ENCODE measurements at places on chromosomes 16 and 17.

GRCh38 chr17:78667741-78668640, 90.8 kb upstream of the DNAH17 start:
- no peak for DNase-seq

DNA sequence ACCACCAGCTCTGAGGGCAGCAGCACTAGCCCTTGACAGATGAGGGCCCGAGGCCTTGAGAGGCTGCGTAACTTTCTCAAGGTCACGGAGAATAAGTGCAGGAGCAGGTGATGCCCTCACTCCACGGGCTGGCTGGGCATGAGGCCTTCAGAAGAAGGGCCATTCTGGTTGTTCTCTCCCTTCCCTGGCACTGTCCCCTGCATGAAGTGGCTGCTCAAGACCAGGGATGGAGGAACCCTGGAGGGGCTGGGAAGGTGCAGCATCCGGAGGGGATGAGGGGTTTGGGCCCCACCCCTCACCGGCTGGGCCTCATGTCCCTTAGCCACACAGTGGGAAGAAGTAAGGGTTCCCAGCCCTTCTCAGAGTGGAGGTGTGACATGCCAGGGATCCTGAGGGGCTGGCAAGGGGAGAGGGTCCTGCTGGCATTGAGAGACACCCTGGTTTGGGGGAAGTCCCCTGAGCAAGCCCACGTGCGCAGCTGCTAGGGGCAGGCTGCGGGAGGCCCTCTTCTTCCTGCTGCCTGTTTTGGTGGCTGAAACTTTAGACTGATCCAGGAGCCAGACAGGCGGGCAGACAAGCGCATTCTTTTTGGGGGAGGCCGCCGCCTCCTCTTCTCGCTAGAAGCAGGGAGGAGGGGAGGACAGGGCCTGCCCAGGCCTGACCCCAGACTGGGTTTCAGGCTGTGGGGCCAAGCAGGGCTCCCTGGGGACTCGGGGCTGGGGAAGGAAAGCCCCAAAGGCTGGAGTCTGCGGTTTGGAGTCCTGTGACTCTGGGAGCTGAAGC, 74.0 kb downstream of the N4BP1 start:
- no peak for DNase-seq

DNA sequence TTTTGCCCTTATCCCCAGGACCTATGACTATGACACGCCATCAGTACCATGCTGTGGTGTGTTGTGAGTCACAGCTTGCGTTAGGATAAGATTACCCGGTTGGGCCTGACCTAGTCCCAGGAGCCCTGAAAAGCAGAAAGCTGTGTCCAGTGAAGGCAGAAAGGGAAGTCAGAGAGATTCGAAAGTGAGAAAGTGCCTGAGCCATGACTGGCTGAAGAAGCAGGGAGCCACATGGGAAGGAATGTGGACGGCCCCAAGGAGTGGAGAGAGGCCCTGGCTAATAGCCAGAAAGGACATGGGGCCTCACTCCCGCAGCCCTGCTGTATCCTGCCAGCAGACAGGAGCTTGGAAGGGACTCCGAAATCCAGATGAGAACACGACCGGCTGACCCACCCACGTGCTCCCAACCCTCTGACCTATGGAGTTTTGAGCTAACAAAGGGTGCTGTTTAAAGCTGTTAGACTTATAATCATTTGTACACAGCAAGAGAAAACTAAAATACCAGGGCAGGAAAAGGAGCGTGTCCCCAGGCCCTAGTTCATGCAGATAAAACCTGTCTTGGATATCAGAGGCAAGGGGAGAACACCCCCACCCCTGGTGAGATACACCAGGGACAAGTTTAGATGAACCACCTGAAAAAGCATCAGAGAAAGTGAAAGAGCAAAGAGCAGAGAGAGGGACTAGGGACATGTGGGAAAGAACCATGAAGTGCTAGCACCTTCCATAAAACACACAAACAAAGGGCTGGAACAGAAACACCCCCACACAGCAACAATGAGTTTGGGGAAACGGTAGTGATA, 115.3 kb downstream of the SLC39A11 start:
- no peak for DNase-seq

GRCh38 chr16:979859-980594, 1.5 kb upstream of the SOX8 start:
- DNase-seq = no peak

DNA sequence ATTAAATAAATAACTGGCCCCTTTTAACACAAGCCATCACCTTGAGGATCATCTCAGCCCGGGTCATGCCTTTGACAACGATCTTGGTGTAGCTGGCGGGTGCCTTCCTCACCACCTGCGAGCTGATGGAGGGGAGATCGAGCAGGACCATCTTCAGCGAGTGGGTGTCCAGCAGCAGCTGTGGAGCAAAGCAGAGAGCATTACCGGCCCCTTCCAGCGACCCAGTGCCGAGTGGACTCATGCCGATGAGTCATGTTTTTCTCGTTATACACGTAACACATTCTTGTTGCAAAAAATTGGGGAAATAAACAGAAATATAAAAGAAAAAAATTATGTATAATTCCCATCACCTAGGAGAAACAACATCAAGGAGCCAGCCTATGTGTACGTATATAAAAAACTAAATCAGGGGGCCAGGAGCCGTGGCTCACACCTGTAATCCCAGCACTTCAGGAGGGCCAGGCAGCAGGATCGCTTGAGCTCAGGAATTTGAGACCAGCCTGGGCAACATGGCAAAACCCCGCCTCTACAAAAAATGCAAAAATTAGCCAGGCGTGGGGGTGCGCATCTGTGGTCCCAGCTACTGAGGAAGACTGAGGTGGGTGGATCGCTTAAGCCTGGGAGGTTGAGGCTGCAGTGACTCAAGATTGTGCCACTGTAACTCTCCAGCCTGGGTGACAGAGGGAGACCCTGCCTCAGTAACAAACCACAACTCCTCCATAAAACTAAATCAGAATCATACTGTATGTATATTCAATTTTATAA, 169.1 kb upstream of the RPH3AL start:
- DNase-seq = no peak

- no peak for DNase-seq
Observed at GRCh38 chr17:77189148-77189547, 48.4 kb downstream of the SEC14L1 start.

DNA sequence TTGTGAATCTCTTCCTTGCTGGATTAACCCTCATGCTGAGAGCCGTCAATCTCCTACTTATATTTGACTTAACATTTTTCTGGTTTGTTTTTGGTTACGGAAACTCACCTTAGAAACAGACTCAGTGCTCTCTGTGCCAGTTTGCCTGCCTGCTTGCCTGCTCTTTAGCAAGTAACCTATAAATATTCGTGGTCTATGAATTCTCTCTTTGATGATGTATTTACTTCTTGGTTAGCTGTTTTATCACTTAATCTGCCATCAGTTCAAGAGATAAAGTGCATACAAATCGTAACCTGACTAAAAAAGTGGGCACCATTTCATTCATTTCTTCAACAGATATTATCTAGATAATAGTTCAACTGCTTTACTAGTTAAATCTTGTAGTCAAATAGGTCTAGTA, 26.7 kb downstream of the CYB5B start:
- DNase-seq = no peak

GRCh38 chr16:1089439-1089821, 6.6 kb downstream of the C1QTNF8 start:
- no peak for DNase-seq

- no peak for DNase-seq
Observed at GRCh38 chr16:19688396-19689024, 29.5 kb downstream of the KNOP1 start.

GRCh38 chr17:73379826-73380225, 68.0 kb upstream of the CDC42EP4 start:
- no peak for DNase-seq

DNA sequence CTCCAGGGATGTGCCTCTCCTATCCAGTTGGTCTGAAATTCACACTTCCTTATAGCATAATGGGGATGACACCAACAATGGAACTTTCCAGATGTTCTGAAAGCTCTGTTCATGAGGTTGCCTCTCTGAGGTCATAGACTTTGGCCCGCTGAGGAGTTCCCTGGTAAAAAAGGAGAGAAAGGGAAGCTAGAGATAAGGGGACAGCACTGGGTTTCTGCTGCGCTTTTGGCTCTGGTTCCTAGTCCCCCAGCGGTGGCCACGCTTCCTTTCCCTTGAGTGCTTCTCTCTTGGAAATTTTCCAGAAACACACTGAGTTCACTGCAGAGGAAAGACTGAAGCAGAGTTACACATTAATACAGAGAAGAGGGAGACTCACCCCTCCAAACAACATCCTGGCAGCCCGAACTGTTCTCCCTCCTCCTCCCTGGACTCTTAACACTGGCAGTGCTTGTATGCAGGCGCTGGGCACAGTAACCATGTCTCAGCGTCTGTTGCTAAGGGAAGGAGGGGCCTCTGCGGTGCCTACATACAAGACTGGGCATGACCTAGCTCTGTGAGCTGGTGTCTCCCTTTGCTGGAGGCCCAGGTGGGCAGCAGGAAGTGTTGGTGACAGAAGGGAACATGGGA, at the start of gene DNAH3:
Gene DNAH3 (minus strand): TSS at position 472 of the 627 bp plus-strand sequence. CDS start 527 bp downstream, outside the sequence.
- DNase-seq = peak; percentile 11

GRCh38 chr17:55668312-55668920, 54.2 kb downstream of the TMEM100 start:
- DNase-seq = no peak

DNA sequence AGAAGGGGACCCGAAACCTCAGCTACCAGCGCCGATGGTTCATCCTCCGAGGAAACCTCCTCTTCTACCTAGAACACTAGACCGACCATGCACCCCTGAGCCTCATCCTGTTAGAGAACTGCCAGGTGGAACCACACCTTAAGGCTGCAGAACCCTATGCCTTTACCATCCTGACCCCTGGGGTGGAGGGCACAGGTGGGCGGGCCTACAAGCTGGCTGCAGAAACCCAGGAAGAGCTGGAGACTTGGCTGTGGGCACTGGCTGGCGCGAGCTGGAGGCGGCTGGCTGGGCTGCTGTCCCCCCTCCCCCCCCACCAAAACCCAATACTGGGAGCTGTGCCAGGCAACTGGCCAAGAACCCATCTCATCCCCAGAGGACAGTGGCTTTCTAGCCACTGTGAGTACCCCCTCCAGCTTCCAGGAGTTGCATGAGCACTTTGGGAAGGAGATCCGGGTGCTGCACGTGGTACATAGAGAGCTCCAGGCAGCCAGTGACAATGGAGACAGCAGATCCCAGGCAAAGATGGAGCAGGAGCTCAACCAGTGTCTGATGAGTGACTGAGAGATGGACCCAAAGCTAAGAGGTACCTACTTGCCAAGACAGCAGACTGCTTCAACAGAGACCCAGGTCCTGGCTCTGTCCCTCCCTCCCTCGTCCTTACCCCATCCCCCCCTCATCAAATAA, 1.4 kb upstream of the CD2BP2 start:
- DNase-seq = no peak

DNA sequence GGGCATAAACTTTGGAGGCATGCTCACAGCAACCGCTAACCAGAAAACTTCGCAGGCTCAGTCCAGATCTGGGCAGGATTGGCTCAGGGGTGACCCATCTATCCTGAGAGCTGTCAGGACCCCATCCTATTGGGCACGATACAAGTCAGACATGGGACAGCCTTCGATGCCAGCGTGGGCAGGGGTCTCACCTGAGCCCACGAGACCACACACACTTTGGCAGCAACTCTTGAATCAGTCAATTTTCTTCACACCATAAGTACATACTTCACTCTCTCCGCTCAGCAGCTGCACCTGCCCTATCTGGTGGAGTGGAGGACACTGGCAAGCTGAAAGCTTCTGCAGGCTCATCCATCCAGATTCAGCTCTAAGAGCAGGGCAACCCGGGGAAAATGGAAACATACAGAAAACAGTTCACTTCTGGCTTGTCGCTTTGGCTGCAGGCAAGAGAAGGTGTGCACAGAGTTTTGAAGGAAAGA, 48.3 kb downstream of the ZFHX3 start:
- DNase-seq = no peak

DNA sequence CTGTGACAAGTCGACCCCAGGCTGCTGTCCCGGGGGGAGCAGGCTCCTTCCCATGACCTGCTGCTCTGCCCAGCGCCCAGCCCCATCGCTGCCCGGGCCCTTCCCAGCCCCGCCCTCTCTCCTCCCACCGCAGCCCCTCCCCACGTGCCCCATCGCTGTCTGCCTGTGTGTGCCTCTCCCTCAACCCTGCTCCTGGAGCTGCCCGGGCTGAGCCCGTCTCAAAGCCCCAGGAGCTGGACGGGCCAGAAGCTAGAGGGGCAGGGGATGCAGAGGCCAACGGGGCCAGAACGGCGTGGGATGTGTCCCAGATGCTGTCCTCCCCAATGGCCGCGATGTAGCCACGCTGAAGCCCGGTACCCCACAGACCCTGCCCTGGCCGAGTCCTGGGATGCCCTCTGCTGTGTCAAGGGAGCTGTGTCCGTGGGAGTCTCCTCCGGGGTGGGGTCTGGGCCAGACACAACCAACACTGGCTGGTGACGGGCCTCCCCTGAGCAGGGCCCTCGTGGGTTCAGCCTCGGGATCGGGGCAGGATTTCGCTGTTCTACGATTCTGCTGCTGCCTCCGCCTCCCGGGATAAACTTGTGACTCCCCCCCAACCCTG, 118.2 kb upstream of the ZNF750 start:
- no peak for DNase-seq

DNA sequence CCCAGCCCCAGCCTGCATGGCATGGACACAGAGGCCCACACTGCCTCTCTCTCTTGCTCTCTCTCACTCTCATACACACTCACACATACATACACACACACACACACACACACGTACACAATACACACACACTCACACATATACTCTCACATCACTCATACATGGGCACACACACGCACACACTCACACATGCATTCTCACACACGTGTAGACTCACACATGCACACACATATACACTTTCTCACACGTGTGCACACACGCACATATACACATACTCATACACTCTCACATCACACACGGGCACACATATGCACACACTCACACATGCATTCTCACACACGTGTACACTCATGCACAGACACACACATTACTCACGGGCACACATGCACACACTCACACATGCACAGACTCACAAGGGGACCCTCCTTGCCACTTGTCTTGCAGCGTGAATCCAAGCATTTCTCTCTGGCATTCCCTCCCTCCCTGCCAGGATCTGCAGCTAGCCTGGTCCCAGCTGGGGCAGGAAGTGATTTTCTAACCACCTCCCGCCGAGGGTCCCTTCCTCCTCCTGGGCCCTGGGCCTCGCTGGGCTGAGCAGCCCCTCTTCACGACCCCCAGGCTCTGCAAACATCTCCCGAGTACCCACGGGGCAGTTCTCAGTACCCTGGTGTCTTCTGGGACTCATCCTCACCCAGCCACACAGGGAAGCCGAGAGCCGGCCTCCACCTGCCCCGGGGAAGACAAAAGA, 37.5 kb downstream of the IL21R start:
- DNase-seq = no peak

GRCh38 chr16:85523602-85524364, 89.3 kb upstream of the GSE1 start:
- no peak for DNase-seq

GRCh38 chr17:67624886-67625656, 92.7 kb upstream of the NOL11 start:
- no peak for DNase-seq
